ENCODE measurements at places on chromosomes 5 and 9. TPM values are rescaled to one million over a fixed set of nuclear protein-coding genes. Genes with fewer than 3 reads are reported as not detected.

GRCh38 chr5:174900240-174900865 lies 176.0 kb downstream of the MSX2 start:
- no peak for DNase-seq

GRCh38 chr9:127033061-127033460 lies 89.4 kb downstream of the ANGPTL2 start:
- peak; percentile 39 for DNase-seq

- DNase-seq, result no peak
Observed at GRCh38 chr5:43209833-43210232, 17.8 kb downstream of the NIM1K start.

- DNase-seq, result no peak
Observed at GRCh38 chr5:61307611-61308010, 24.4 kb upstream of the ZSWIM6 start.

- no peak for DNase-seq
Observed at GRCh38 chr9:127022913-127023660, 99.3 kb downstream of the ANGPTL2 start.

- DNase-seq, result no peak
Observed at GRCh38 chr9:97591535-97591934, 41.6 kb downstream of the TSTD2 start.

DNA sequence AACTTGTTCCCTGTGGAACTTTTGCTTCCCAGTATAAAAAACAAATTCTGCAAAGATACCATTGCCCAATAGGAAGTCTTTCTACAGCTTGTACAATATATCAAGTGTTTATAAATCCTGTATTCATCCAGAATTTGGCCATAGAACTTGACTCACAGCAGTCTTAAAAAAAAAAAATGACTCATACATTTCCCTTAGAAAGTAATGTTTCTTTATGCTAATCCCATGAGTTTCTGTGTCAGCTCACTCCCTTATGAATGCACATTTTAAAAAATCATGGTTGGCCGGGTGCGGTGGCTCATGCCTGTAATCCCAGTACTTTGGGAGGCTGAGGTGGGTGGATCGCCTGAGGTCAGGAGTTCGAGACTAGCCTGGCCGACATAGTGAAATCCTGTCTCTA lies 89.3 kb upstream of the DMRT1 start:
- DNase-seq, result no peak

GRCh38 chr5:54480296-54480695 lies 24.8 kb downstream of the HSPB3 start:
- no peak for DNase-seq

DNA sequence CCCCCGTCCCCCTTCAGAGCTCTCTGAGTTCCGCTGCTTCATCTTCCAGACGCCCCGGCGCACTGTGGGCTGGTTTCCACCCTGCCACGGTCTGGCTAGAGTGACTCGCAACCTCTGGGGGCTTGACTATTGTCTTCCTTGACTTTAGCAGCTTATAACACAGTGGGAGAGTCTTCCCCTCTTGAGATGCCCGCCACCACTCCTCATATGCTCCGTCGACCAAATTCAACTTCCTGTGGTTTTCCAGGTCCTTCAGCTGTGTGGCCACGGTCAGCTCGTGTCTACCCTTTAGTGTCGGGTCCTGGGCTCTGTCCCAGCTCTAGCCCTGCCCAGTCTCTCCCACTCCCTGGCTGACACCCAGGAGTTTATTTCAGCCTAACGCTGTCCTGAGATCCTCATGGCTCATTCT lies 28.2 kb upstream of the NCS1 start:
- no peak for DNase-seq

DNA sequence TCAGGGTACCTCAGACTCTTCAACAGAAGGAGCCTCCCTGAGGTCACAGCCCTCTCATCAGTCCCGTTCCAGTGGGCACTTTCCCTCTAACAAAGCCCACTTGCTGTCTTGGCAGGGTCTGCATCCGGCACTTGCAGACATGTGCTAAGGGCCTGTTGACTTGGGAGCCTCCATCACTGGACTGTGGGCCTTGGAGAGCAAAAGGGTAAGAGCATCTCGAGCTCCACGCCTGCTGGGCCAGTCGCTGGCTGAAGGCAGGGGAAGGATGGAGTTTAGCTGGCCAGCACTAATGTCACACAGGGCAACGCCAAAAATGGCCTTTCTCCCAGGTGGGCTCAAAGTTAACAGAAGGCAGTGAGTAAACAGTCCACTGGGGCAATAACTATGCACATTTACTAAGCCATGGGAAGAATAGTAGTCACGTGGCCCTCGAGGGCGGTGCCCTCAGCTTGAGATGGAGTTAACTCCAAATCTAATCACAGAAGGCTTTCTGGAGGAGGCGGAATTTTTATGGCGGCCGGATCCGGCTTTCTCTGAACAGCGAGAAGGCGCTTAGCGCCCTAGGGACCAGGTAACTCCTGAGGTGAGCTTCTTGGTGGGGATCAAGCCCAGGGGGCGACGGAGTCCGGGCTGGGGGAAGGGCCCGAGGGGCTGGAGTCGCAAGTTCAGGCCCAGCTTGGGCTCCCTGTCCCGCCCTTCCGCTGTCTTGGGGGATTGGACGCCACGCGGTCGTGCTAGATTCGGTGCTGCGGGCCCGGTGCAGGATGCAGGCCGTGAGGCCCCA lies 2.0 kb upstream of the NSD1 start:
- no peak for DNase-seq

TAF11L5 gene
- total RNA-seq, result not detected

GHR gene
- total RNA-seq, result 3.6 TPM

TRIM7 gene
- total RNA-seq, result 3.0 TPM

IL4 gene
- total RNA-seq, result not detected

PCDHB2 gene
- total RNA-seq, result 1.8 TPM

Data from ureter (tissue), 1 donor.